ENCODE measurements at places on chromosomes 7 and 10. TPM values are rescaled to one million over a fixed set of nuclear protein-coding genes. Genes with fewer than 3 reads are reported as not detected.

Gene HMX3
- polyA plus RNA-seq: not detected

Gene CCZ1
- 39.4 TPM for polyA plus RNA-seq

Gene AKR1C8
- 0.03 TPM for polyA plus RNA-seq

Gene AIFM2
- 19.1 TPM for polyA plus RNA-seq

Gene CYP2C8
- 0.53 TPM for polyA plus RNA-seq

Gene PIK3AP1
- 120 TPM for polyA plus RNA-seq

Gene MCM10
- polyA plus RNA-seq: 0.59 TPM

Gene GBX1
- not detected for polyA plus RNA-seq

Gene ST8SIA6
- 0.43 TPM for polyA plus RNA-seq

All from lung (tissue), 17 donors.